ENCODE measurements at places on chromosomes 3 and 15. TPM values are rescaled to one million over a fixed set of nuclear protein-coding genes. Genes with fewer than 3 reads are reported as not detected.

Gene KNG1
- not detected for total RNA-seq

Gene CYFIP1
- 76.2 TPM for total RNA-seq

Gene SAMMSON
- total RNA-seq: not detected

Gene MUSTN1
- total RNA-seq: not detected

Gene FGF12
- 0.40 TPM for total RNA-seq

Gene GOLGA8T
- total RNA-seq: 1.6 TPM

Gene ATP13A4
- total RNA-seq: not detected

Gene GOLGB1
- total RNA-seq: 22.1 TPM

Gene PAK6
- 0.09 TPM for total RNA-seq

Gene DYNLT2B
- 24.0 TPM for total RNA-seq

Gene PAK2
- total RNA-seq: 47.6 TPM

Gene RPL29
- 1,239 TPM for total RNA-seq

Gene TPRA1
- total RNA-seq: 46.2 TPM

Gene LEO1
- total RNA-seq: 52.0 TPM

Gene FAM43A
- 12.7 TPM for total RNA-seq

Gene USP13
- 8.1 TPM for total RNA-seq

All from A549 treated with ZK216348 at 1 μM for 4 hours (cell line).